ENCODE measurements at places on chromosomes 16 and 17.

- no peak for DNase-seq
Observed at GRCh38 chr17:49969134-49969759, at the start of gene DLX4. DLX4 (plus strand) TSS chr17:49969190; CDS start chr17:49969469, 279 bp downstream.

- DNase-seq, result no peak
Observed at GRCh38 chr17:40714473-40714872, 10.9 kb upstream of the KRT24 start.

- DNase-seq, result no peak
Observed at GRCh38 chr17:76674600-76674999, 31.0 kb upstream of the ST6GALNAC1 start.

DNA sequence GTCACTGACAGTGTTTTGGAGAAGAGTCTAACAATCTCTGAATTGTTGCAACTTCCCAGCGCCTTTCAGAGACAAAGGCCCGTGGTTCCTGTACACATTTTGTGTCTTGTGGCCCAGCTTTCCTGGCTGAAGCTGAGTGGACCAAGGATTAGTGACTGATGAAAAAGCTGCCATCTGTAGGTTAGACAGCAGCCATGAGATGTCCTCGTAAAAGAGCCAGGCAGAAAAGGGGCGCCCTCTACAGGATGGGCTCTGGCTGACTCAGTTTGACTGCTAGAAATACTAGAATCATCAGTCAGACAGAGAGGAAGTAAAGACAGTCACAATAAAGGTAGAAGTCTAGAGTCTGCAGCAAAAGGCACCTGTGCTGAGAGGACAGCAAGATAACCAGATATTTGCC is 26.5 kb upstream of the NF1 start:
- DNase-seq, result no peak
